ENCODE measurements at places on chromosomes 7 and 10.
A peak's percentile ranks its signal among the peaks of the same experiment; 100 is the strongest.

GRCh38 chr7:79406371-79406770 lies 47.1 kb downstream of the MAGI2 start:
- no peak for DNase-seq

DNA sequence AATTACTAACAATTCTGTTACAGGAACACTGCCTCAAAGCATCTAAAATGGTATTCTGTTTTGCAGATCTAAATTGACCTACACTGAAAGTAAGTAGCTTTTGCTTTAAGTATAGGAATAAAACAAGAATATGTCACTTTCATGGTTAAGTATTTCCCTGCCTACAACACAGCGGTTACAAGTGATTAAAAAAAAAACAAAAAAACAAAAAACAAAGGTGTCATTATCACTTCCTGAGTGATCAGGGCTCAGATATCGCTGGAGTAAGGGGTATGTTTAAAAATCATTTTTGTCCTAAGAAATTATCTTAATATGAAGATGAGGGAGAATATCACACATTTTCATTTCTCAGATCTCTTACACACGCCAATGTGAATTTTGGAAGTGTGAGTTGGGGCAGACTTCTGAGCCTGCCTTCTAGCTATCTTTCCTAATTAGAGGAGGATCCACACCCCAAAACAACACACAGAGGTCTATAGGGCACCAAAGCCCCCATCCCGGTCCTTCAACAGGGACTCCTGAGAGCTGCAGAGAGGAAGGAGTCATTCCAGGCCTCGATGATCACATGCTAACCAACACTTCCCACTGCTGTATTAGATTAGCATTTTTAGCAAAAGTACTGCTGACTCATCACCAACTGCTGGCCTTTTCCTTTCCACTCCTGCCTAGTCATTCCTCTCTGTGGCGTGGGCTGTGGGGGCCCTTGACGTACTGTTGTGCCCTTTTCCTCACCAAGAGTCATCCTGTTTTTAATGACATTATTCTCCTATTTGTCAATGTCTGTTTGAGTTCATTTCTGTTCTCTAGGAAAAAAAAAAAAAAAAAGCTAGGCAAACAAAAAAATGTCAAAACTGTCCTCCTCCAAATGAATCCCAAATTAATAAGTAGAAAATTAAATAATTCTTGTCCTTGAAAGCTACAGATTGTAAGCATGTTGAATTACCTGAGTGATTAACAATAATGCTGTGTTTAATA lies 31.2 kb downstream of the PRTFDC1 start:
- no peak for DNase-seq

DNA sequence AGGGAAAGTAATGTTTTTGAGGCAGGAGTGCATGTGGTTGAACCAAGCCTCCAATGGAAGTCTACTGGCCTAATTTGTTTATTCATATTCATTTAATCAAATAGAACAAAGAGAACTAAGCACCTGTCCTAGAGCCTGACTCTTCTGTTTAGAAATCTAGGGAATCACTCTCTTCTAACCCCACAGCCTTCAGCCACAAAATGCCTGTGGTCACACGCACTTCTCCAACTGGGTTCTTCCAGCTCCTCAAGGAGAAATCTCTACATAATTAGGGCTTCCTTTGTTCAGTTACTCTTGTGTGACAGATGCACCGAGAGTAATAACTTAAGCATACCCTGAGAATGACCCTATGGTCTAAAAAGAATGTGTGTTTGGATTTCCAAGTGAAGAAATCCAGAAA lies 133.7 kb upstream of the NAMPT start:
- no peak for DNase-seq

DNA sequence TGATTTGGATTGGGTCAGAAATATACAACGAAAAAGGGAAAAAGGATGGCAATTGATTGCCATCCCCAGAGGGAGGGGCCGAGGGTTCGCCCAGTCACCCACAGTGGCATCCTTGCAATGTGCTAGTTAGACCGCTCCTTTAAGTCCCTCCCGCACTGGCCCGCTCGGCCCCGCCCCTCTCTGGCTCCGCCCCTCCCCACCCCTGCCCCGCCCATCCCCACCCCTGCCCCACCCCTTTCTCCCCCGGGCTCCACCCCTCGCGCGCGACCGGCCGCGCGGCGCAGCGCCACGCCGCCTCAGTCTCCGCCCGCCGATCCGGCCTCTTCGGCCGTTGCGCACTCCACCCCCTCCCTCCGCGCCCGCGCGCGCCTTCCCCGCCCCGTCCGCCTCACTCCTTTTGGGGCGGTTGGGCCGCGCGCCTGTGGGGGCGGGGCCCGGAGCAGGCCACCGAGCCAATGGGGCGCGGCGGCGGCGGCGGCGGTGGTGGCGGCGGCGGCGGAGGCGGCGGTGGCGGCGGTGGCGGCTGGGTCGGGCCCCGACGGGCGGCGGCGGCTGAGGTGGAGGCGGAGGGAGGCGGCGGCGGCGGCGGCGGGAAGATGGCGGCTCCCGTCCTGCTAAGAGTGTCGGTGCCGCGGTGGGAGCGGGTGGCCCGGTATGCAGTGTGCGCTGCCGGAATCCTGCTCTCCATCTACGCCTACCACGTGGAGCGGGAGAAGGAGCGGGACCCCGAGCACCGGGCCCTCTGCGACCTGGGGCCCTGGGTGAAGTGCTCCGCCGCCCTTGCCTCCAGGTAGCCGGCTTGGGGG lies at the start of gene VKORC1L1:
Gene VKORC1L1 (plus strand): TSS at position 299 of the 806 bp plus-strand sequence. CDS start 298 bp downstream, at position 597.
- peak; percentile 73 for DNase-seq

DNA sequence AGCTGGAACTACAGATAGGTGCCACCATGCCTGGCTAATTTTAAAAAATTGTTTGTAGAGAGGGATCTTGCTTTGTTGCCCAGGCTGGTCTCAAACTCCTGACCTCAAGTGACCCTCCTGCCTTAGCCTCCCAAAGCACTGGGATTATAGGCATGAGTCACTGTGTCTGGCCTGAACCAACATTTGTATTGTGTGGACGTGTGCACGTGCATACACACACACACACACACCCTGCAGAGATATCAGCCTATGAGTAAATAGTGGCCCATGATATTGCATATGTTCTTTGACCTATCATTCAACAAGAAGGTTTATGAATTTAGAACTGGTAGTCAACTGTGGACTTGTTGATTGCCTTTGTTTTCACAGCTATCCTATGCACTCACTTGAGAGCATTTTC lies 161.6 kb downstream of the BAMBI start:
- DNase-seq, result no peak
